PC-9 (cell line): ENCODE measurements at places on chromosomes 12 and 14.
A peak's percentile ranks its signal among the peaks of the same experiment; 100 is the strongest.

GRCh38 chr14:22510527-22511110, 78.4 kb downstream of the DAD1 start:
- no peak overlapping the region for H3K4me3 ChIP-seq
- H3K36me3 ChIP-seq: no peaks in the 10 kb centered on the region
- no peak for DNase-seq
- no peaks in the 10 kb centered on the region for H3K27me3 ChIP-seq
- no peaks in the 10 kb centered on the region for H3K4me1 ChIP-seq

DNA sequence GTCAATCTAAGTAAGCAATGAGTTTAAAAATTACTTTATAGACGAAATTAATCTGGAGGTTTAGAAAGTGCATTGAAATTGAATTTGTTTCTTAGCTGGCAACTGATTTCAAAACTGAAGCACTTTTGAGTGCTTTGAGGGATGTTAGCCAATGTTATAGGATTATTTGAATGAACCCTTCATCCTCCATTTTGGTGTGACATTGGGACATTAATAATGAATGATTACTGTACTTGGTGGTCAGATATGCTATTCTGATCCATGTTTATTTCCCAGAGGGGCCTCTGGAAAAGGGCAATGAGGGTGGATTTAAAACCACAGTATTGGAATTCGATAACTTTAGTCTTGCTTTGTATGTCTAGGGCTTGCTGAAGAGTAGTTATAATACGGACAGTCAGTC, 183.2 kb downstream of the AKAP6 start:
- H3K27ac ChIP-seq: no peak overlapping the region
- no peak overlapping the region for H3K4me3 ChIP-seq
- no peaks in the 10 kb centered on the region for H3K27me3 ChIP-seq
- no peak for DNase-seq
- H3K4me1 ChIP-seq: peaks cover 33% of the 10 kb centered on the region

DNA sequence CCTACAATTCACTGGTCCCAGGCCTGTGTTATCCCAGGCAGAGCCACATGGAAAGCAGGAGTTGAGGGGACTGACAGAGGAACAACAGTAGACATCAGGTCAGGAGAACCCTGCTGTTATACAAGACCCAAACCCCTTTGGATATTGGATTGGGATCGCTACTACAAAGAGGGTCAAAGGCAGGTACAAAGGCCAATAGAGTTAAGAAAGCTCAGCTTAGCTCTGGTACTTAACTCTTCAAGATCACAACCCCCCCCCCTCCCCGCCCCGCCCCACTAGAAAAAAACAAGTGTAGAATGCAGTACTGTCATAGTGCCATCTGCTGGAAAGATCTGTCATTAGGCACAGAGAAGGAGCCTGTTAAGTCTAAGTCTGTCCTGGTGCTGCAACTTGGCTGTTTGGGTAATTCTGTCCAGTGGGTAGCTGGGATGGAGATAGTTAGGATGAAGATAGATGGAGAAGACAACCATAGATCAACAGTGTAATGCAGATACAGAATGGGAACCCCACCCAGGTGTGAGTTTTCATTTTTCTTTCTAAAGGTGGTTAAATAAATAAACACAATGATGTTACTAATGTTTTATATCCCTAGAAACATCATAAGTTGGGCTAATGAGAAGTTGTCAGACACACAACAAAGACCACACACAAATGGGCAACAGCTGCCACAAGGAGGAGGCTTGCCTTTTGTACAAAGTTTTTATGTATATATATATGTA, 17.2 kb downstream of the REM2 start:
- DNase-seq: peak; percentile 24
- H3K4me3 ChIP-seq: no peak overlapping the region

DNA sequence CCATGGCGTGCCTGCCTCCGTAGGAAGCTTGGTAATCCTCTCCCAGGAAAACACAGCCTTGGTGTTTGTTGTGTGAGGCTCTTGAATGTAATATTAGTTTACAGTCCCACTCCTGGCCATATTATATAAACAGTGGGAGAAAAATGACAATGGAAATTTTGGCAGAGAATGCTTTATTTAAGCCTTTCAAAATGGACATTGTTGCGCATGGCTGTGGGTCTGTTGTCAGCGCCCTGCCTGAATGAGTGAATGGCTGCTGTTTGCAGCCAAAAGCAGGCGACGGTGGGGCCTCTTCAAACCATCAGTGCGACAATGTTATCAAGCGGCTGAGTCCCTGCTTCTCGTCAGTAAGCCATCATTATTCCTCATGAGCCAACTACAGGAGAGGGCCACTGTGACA, 201.8 kb upstream of the RMST start:
- DNase-seq: no peak
- H3K4me3 ChIP-seq: no peak overlapping the region
- no peaks in the 10 kb centered on the region for H3K4me1 ChIP-seq
- peaks cover 9% of the 10 kb centered on the region; the same call in 1 of the 2 replicates for H3K27me3 ChIP-seq

DNA sequence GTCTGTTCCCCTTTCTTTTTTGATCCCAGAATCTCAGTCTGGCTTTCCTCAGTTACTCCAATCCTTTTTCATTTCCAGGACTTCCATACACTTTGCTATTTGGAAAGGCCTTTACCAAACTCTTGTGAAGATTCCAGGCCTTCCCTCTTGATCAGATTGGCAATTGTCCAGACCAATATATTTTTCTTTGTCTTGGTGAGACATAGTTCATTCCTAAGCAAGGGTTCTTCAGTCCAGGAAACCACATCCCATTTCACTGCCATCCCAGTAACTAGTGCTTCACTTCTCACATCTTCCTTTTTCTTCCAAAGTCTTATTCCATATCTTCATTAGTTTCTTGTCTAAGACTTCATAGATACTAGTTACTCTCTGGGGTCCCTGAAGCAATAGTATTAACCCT, 2.1 kb upstream of the PTPRQ start:
- no peak overlapping the region for H3K27ac ChIP-seq
- H3K4me1 ChIP-seq: no peaks in the 10 kb centered on the region
- no peaks in the 10 kb centered on the region for H3K36me3 ChIP-seq
- H3K27me3 ChIP-seq: no peaks in the 10 kb centered on the region

DNA sequence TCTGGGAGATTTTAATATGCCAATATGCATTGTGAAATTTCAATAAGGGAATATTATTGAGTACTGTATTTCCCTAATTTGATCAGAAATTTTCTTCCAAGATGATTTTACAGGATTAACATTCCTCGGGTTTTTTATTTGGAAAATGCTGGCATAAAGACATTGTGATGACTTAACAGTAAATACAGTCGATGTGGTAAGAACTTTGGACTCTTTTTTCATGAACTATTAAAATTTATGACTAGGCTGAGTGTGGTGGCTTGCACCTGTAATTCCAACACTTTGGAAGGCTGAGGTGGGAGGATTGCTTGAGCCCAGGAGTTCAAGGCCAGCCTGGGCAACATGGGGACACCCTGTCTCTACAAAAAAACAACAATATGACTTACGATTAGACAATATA, 197.1 kb upstream of the RASSF8 start:
- no peak overlapping the region for H3K27ac ChIP-seq
- H3K36me3 ChIP-seq: no peaks in the 10 kb centered on the region
- no peak for DNase-seq
- no peak overlapping the region for H3K4me3 ChIP-seq

DNA sequence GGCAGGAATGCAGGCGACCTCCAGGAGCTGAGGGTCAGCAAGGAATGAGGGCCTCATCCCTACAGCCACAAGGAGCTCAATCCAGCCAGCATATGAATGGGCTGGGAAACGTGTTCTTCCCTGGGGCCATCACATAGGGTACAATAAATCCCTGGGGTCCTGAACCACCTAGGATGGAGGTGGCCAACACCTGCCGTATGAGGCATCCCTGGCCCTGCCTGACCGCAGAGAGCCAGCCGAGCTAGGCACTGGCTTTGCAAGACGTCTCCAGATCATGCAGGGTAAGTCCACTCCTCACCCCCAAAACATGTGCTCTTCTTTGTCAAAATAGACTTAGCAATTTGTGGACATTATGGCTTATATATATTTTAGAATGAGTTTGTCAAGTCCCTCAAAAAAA, 303.7 kb upstream of the DIO3 start:
- no peaks in the 10 kb centered on the region for H3K36me3 ChIP-seq
- no peak for DNase-seq
- H3K27me3 ChIP-seq: no peaks in the 10 kb centered on the region
- H3K27ac ChIP-seq: no peak overlapping the region

DNA sequence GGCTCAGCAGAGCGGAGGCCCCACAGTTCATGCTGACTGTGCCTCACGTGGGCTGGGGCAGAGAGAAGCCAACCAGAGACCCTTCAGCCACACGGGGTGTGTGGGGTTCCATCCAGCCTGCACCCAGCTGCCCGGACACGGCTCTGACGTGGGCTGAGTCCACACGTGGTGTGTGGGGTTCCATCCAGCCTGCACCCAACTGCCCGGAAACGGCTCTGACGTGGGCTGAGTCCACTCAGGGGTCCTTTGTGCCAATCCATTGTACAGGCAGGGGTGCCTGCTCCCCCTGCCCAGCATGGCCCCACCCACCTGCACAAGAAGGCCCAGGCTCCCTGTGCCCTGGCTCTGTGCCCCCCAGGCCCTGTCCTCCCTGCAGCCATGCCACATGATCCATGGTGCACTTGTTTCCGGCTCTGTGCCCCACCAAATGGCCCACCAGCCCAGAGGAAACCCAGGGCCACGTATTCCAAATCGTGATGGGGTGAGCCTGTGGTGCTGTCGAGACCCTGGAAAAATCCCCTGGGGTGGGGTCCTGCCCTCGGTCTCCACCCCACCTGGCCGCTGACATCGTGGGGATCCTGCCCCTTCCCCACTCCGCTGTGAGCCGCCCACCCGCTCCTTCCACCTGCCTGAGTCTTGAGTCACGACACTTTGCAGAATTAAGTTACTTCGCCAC, 99.3 kb upstream of the SFSWAP start:
- no peak overlapping the region for H3K4me3 ChIP-seq
- no peak overlapping the region for H3K27ac ChIP-seq
- DNase-seq: peak; percentile 26
- no peaks in the 10 kb centered on the region for H3K4me1 ChIP-seq

DNA sequence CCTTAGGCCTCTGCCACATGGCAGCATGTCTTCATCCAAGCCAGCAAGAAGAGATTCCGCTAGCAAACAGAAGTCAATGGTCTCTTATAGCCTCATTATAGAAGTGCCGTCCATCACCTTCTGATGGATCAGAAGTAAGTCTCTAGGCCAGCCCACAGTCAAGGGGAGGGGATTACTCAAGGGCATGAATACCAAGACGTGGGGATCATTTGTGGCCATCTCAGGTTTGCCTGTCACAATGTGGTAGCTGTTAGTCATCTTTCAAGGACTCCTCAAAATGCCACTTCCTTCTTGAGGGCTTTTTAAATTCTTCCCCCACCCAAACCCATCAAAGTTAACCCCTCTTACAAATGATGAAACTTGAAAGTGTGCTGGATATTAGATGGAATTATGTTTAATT, 8.1 kb upstream of the ADCY6 start:
- H3K4me1 ChIP-seq: peaks cover 21% of the 10 kb centered on the region
- no peaks in the 10 kb centered on the region for H3K27me3 ChIP-seq
- no peak overlapping the region for H3K4me3 ChIP-seq

GRCh38 chr12:119363490-119363889, 29.0 kb downstream of the CCDC60 start:
- peaks cover 37% of the 10 kb centered on the region for H3K27me3 ChIP-seq
- no peak overlapping the region for H3K27ac ChIP-seq
- DNase-seq: no peak

DNA sequence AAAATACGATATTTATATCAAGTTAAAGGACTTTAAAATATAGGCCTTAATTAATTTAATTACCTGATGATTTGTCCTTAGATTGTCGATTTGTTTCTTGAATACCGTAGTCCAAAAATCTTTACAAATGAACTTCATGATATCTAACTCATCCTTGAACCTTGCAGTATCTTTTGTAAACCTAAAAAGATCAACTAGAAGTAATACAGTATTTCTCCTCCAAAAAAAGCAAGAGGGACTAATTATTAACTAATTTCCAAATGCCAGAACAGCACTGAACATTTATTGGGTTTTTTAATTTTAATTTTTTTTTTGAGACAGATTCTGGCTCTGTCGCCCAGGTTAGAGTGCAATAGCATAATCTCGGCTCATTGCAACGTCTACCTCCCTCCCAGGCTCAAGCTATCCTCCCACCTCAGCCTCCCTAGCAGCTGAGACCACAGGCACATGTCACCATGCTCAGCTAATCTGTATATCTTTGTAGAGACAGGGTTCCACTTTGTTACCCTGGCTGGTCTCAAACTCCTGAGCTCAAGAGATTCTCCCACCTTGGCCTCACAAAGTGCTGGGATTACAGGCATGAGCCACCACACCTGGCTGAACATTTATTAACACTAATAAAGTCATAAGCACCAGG, 11.8 kb downstream of the TRAPPC6B start:
- H3K27me3 ChIP-seq: no peaks in the 10 kb centered on the region
- no peak for DNase-seq
- no peaks in the 10 kb centered on the region for H3K4me1 ChIP-seq
- no peak overlapping the region for H3K4me3 ChIP-seq
- no peak overlapping the region for H3K27ac ChIP-seq

GRCh38 chr12:4009979-4010704, 136.9 kb upstream of the PARP11 start:
- peaks cover 93% of the 10 kb centered on the region for H3K27me3 ChIP-seq
- no peak overlapping the region for H3K27ac ChIP-seq
- no peaks in the 10 kb centered on the region for H3K4me1 ChIP-seq
- H3K36me3 ChIP-seq: no peaks in the 10 kb centered on the region

DNA sequence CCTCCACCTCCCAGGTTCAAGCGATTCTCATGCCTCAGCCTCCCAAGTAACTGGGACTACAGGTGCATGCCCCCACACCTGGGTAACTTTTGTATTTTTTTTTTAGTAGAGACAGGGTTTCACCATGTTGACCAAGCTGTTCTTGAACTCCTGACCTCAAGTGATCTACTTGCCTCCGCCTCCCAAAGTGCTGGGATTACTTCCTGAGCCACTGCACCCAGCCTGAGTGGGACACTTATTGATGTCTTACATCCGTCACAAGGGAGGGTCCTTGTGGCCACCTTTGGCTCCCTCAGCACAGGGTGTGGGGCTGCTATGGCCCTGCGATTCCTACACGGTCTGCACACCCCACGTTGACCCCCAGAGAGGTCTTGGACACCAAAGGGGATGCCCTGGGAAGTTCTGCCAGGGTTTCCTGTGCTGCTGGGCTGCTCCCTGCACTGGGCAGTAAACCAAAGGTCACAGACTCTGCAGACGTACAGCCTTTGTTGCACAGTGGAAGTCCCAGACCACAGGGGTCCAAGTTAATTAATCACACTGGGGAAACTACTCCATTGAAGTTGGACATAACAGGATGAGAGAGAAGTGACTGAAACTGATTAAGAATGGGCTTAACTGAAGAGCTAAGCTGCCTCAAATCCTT, 95.7 kb downstream of the SAMD4A start:
- H3K36me3 ChIP-seq: no peaks in the 10 kb centered on the region
- H3K4me3 ChIP-seq: no peak overlapping the region
- peaks cover 35% of the 10 kb centered on the region for H3K4me1 ChIP-seq
- no peak for DNase-seq

DNA sequence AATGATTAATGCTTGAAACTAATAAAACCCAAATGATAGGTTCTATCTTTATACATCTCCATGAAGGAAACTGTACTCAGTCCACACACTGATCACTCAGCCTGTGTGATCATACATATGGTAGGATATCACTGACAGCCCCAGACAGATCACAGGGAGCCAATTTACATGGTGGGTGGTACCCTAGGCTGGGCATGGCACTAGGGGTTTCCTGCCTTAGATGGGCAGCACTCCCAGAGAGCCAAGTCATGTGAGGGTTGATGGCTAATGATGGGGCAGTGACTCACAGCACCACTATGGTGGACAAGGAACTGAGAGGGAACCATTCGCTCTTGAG, 89.6 kb upstream of the PTPRR start:
- H3K4me3 ChIP-seq: no peak overlapping the region
- 0 out of 2 replicates have a peak, but pooled peaks cover 5% of the 10 kb centered on the region for H3K4me1 ChIP-seq

- peak overlapping the region; percentile 100 for H3K27ac ChIP-seq
- peaks cover 68% of the 10 kb centered on the region for H3K4me1 ChIP-seq
- DNase-seq: peak; percentile 55
- peak overlapping the region; percentile 26; the same call in 1 of the 2 replicates for H3K4me3 ChIP-seq
- no peaks in the 10 kb centered on the region for H3K36me3 ChIP-seq
These were observed 7.0 kb upstream of the UBC start for GRCh38 chr12:124921200-124922031.
